ENCODE measurements at places on chromosomes 7 and 10. TPM values are rescaled to one million over a fixed set of nuclear protein-coding genes. Genes with fewer than 3 reads are reported as not detected.

MMD2 gene
- not detected for total RNA-seq

FAM237B gene
- total RNA-seq, result not detected

C10orf62 gene
- total RNA-seq, result not detected

RHOBTB1 gene
- 8.9 TPM for total RNA-seq

GPR26 gene
- total RNA-seq, result not detected
